ENCODE measurements at places on chromosomes 11 and 22.

DNA sequence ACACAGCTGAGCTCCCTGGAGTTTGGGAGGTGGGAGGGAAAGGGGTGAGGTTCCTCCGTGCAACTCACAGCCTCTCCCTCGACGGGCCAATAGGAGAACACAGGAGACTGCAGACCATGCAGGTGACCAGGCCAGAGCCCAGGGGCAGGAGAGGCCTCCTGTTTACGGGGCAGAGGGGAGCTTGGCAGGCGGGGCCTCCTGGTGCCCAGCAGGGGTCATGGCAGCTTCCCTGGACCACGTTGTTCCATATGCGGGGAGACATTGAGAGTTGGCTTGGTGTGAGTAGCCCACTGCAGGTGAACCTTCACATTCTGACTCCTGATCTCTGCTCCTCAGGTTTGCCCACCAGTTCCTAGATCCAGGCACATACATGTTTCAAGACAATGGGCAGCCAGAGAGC lies 19.3 kb upstream of the XKR3 start:
- DNase-seq = no peak

- no peak for DNase-seq
Measured at GRCh38 chr11:82523141-82523540, 210.5 kb downstream of the FAM181B start.

- no peak for DNase-seq
Measured at GRCh38 chr22:36767035-36767775, 8.7 kb downstream of the IFT27 start.

GRCh38 chr11:80281194-80281593 lies 840.4 kb upstream of the TENM4 start:
- DNase-seq = no peak

GRCh38 chr11:82458761-82459160 lies 274.9 kb downstream of the FAM181B start:
- DNase-seq = no peak

DNA sequence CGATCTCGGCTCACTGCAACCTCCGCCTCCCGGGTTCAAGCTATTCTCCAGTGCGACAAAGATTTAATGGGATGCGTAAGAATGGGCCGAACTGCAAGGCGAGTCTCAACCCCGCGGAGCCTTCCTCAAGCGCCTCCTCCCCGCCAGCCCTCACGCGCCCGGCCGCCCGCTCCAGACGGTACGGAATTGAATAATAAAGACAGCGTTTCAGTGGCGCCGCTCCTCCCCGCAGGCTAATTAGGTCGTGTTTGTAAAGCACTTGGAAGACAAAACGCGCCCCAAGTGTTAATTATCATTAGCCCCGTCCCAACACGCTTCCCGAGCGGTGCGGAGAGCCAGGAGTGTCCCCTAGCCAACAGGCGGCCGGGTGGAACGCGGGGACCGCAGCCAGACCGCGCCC lies 192.0 kb downstream of the BUD13 start:
- no peak for DNase-seq

DNA sequence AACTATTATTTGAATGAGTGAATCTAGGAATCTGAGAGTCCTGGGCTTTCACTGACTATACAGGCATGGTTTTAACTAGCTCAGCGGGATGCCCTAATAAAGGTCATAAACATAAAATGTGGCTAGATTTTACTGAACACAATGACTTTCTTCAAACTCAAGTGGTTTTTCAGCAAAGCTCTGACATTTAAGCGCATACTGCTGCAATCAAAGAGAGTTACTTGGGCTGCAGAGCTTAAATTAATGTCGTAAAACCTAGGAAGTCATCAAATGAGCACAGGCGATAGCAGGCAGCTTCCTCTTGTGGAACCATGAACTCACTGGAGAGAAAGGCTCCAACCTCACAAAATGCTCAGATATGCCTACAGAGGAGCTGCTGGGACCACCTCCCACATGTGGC lies 6.7 kb downstream of the CSNK2A3 start:
- no peak for DNase-seq

- no peak for DNase-seq
Measured at GRCh38 chr11:14905104-14906033, 13.3 kb upstream of the CYP2R1 start.

DNA sequence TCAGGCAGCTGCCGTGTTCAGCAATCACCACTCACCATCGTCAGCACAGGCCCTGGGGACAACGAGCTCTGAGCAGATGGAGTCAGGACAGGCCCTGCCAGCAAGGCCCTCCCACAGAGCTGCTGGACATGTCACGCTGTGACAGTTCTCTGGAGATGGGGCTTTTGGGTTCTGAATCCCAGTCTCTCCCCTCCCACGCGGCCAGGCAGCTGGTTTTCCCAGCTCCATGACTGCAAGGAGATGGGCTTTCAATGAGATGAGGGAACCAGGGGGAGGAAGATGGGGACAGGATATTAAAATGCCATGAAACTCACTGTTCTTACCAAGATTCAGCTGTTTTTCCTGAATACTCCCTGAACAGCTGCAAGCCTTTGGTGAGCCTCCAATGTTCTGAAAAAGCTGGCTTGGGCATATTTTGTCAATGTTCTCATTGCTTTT lies 305.9 kb downstream of the BRD1 start:
- DNase-seq = no peak

GRCh38 chr11:118410055-118410745 lies 8.8 kb downstream of the ATP5MG start:
- no peak for DNase-seq
